DMS 273 treated with DMSO at 0.1 percent for 48 hours (cell line): ENCODE measurements at places on chromosomes 5 and 9.

DNA sequence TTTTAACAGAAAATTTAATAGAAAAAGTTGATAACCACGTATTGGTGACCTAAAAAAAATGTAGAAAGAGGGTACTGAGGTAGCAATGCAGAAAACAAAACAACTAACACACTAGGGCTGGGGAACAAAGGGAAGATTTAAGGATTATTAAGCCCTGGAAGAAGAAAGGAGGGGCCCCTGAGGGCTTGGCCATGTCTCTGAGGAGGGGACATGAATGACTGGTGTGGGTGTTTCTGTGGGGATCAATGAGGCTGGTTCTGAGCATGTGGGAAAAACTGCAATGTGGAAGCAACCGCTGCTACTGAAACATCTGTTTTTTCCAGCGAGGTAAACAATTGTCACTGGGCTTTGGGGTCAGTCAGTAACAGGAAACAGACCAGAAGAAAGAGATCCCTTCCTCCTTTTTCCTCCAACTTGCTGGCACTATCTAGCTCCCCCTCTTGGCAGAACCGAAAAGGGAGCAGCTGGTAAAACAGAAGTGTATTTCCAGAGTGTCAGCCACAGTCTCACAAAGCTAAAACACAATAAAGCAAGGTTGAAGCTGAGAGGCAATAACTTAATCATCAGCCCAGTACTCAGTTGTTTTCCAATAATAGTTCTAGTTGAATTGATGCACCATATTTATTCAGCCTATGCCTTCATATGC, 48.3 kb downstream of the ATPSCKMT start:
- DNase-seq: no peak

GRCh38 chr9:13524245-13524644, 244.8 kb upstream of the MPDZ start:
- no peak for DNase-seq

DNA sequence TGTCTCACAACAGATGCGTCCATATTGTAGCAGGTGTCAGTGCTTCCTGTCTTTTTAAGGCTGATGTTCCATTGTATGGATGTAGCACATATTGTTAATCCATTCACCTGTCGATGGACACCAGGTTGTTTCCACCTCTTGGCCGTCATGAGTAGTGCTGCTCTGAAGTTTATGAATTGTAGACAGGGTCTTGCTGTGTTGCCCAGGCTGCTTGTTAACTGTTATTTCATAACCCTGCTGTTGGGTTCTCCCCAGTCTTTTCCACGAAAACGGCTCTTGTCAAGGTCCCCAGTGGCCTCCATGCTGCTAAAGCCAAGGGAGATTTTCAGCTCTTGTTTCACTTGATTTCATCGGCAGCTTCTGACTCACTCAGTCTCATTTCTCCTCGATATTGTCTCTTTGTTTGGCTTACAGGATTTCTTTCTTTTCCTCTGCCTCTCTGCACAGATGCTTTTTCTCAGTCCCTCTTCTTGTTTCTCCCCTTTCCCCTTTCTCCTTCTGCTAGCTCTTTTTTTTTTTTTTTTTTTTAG, 12.1 kb upstream of the PSD2 start:
- no peak for DNase-seq

GRCh38 chr9:34985311-34985899, 4.1 kb upstream of the DNAJB5 start:
- DNase-seq: no peak

GRCh38 chr5:57486027-57486602, 3.5 kb upstream of the ACTBL2 start:
- no peak for DNase-seq

DNA sequence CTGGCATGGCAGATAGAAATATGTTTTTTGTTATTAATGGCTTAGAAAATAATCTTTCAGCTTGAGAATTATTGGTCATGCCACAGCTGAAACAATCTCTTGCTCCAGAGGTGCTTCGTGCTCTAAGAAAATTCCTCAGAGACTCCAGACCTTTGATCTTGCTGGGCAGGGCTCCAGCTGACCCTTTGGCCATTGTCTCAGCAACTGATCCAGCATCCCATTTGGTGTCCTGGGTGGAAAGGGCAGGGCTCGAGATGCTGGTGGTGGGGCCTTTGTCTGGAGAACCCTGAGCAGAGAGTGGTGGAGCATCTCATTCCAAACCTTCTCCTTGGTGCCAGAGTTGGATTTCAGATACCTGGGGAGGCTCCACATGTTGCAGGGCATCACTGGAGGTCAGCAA, 43.2 kb upstream of the PIK3R1 start:
- no peak for DNase-seq

DNA sequence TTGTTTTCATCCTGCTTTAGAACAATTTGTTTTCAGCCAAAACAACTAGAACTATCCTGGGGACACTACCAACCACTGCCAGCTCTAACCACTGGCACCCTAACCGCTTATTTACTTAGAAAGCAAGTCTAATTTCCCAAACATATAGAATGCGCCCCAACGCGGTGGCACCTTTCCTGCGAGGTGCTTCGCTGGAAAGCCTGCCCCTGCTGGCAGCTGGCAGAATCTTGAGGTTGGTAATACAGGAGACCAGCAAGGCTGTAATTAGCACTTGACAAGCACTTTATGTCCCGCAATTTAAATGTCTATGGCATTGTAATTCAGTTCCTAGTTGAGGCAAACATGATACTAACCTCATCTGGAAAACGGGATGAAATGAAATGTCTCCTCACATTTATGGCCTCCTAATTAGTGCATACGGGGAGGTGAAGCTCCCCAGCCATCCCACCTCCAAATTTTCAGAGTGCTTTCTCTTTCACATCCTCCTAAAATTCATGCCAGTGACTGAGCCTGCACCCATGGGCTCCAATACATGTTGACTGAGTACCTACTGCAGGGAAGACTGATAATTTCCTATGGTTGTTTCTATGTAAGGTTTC, 30.4 kb downstream of the GABBR2 start:
- DNase-seq: no peak

GRCh38 chr9:21782205-21782604, 20.2 kb upstream of the MTAP start:
- DNase-seq: no peak

DNA sequence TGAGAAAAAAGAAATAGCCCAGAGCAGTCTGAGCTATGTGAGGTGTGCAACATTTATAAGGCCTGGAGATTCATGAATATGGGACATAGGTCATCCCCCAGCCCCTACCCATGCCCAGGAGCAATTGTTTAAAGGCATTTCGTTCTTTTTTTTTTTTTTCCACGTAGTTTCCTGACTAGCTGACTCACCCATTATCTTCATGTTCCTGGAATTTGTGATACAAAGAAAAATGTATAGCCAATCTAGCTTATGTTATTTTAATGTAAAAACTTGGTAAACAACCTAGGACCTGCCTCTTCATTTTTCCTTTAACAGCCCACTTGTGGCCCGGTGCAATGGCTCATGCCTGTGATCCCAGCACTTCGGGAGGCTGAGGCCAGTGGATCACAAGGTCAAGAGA, 81.3 kb downstream of the OSTF1 start:
- DNase-seq: no peak

DNA sequence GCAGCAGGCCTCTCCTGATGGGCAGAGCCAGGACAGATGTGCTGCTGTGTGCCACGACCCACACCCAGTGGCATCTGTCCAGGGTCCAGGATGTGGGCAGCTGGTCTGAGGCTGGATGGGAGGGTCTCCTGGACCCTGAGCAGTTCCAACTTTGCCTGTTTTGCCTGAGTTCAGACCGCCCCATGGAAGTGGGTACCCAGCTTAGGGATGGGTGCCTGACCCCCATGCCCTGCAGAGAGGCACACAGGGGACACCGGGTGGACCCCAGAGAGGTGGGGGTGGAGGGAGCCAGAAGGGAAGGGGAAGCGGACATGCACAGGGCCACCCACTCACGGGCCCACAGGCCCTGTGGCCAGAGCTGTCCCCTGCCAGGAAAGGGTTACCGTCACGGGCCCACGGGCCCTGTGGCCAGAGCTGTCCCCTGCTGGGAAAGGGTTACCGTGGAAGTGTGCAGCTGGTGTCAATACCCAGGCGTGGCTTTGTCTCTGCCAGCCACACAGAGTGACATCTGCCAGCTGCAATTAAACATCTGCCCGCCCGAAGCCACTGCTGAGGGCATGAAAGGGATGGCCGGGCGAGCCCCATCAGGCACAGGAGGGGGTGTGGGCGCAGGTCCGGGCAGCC, 50.0 kb downstream of the NACC2 start:
- no peak for DNase-seq

GRCh38 chr9:77038281-77039036, 19.0 kb downstream of the FOXB2 start:
- no peak for DNase-seq

GRCh38 chr5:65508978-65509377, 27.3 kb upstream of the ADAMTS6 start:
- no peak for DNase-seq

- DNase-seq: no peak
These were observed 40.5 kb upstream of the TRIO start for GRCh38 chr5:14102666-14103065.

GRCh38 chr9:137411645-137412380, 11.1 kb downstream of the EXD3 start:
- no peak for DNase-seq

- no peak for DNase-seq
These were observed 354.9 kb downstream of the DIRAS2 start for GRCh38 chr9:90287567-90288274.
